Kidney (tissue), 22 donors: ENCODE measurements at places on chromosomes 3 and 15. TPM values are rescaled to one million over a fixed set of nuclear protein-coding genes. Genes with fewer than 3 reads are reported as not detected.

The CIDEC gene
- not detected for polyA plus RNA-seq

The ANKUB1 gene
- polyA plus RNA-seq: not detected

The EFCC1 gene
- 2.4 TPM for polyA plus RNA-seq

The SLC6A11 gene
- not detected for polyA plus RNA-seq

The KIAA1143 gene
- 8.3 TPM for polyA plus RNA-seq

The LINGO1 gene
- polyA plus RNA-seq: 6.8 TPM
